ENCODE measurements at places on chromosomes 3 and 15.

DNA sequence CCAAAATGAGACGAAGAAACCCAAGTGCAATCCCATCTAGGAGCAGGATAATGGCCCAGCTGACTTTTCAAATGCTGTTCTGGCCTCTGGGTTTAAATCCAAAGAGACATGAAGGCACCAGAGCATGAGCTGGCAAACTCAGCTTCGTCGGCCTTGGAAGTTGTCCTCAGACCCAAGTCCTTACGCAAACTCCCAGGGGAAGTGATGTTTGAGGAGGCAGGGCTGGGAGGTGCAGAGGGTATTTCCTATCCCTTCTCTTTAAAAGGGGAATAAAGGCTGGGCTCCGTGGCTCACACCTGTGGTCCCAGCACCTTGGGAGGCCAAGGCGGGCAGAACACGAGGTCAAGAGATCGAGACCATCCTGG lies 68.9 kb upstream of the HERC1 start:
- no peak for DNase-seq

DNA sequence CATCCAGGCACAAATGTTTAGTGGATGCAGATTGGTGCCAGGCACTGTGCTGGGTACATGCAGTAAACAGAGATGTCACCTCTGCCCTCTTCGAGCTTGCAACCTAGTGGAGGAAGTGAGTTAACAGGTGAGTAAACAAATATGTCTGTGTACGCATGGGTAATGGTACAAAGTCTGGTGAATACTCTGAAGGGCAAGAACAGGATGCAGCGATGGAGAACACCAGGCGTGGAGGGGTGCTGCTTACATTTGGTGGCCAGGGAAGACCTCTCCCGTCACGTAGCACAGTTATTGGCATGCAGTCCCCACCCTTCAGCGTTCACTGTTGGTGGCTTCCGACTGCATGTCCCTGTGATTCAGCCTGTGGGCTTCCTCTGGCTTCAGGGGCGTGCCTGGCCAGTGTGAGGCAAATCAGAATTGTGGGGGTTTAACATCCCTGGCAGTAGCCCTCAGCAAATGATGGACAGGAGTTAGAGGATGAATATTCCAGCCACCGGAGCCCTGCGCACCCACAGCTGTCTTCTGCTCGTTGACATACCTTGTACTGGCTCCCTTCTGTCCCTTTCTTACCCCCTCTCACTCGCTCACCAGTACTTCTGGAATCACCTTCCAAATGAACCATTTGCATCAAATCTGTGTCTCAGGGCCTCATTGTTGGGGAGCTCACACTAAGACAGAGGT lies 9.1 kb upstream of the HDAC11 start:
- DNase-seq: no peak

GRCh38 chr3:177430653-177431052 lies 233.4 kb upstream of the TBL1XR1 start:
- no peak for DNase-seq

DNA sequence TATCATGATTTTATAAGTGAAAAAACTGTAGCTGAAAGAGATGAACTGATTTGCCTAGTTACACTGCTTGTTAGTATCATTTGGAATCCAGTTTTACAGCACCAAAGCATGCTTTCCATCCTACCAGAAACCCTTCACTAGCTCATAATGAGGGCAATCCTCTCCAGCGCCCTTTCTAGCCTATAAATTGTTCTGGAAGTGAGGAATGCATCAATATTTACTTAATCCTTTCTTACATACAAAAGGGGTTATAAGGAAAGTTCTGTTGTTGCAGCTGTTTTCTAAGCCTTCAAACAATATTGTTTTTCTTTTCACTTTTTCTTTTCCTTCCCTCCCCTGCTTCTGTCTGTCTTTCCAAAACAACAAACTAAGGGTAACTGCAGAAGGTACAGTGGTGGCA lies 11.0 kb upstream of the PCCB start:
- DNase-seq: no peak

- DNase-seq: peak; percentile 19
These were observed 35.2 kb downstream of the FNDC3B start for GRCh38 chr3:172074586-172074985.

- no peak for DNase-seq
These were observed 180.4 kb downstream of the GOLGA8K start for GRCh38 chr15:32222716-32223115.

GRCh38 chr15:66394915-66395314 lies 8.2 kb downstream of the MAP2K1 start:
- DNase-seq: no peak

DNA sequence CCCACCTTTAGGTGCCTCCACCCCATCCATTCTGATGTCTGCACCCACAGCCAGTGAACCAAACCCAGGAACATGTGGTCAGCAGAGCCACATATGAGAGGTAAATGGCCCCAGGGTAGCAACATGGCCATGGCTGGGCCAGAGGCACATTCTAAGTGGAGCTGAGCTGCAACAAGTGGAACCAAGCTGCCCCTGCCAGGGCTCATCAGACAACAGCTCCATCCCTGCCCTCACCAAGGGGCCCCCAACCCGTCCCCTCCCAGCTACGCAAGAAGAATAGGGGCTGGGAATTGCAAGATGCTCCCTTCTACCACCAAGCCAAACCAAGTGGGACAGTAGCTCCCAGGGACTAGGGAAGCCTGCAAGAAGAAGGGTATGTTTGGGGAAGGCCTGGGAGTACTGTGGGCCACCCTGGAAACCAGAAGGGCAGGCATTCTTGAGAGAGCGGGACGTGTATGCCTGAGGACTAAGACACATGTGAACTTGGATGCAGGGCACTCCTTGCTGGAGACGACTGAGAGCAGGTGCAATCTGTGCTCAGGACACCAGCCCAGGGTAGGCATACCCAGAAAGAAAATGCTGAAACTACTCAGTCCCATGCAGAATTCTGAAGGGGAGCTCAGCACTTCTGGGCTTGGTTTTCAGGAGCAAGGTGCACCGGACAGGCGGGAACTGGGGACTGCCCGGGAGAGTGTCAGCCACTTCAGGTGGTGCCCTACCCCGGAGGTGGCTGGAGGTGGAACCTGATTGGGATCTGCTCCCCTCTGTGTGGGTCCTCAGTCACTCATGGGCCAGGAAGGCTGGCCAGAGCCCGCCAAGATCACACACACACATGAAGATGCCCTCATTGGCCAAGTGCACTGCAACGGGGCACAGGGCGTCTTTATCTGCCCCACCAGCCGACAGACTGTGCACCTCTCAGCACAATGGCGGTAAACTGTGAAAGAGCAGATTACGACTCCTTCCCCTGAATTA lies 9.5 kb downstream of the MYL3 start:
- DNase-seq: no peak

- no peak for DNase-seq
These were observed 24.6 kb upstream of the AP4E1 start for GRCh38 chr15:50883903-50884302.
